ENCODE measurements at places on chromosomes 6 and 20.

DNA sequence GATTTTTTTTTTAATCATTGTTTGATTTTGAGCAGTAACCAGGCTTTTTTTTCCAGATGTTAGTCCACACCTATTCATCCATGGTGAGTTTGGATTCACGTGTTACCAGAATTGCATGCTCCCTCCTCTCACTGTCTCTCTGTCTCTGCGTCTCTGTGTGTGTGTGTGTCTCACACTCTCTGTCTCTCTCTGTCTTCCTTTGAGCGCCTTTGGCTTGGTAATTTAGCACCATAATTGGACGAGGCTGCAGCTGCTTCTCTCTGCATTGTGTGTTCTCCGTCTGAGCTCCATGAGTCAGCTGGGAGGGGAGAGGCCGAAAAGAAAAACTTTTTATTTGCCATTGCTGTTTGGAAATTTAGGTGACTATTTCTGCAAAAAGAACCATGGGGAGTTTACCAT, 3.4 kb downstream of the TFAP2B start:
- DNase-seq = no peak

- no peak for DNase-seq
Measured at GRCh38 chr6:43873806-43874714, 104.0 kb downstream of the VEGFA start.

DNA sequence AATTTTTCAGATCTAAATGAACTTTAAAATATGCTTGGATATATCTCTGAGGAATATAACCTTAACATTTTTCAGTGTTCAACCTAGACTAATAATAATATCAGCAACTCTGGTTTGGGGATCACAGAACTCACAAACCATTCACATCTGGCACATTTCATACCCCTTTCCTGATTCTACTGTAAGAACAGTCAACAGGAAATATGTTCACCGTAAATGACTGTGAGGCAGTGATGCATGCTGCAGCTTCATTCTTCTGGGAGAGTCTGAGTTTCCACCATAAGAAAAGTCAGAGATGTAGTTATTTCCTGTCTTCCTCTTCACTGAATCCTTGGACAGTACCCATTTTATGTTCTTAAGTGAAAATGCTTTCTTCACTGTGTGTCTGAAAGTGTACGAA, 134.2 kb upstream of the IFNGR1 start:
- no peak for DNase-seq

DNA sequence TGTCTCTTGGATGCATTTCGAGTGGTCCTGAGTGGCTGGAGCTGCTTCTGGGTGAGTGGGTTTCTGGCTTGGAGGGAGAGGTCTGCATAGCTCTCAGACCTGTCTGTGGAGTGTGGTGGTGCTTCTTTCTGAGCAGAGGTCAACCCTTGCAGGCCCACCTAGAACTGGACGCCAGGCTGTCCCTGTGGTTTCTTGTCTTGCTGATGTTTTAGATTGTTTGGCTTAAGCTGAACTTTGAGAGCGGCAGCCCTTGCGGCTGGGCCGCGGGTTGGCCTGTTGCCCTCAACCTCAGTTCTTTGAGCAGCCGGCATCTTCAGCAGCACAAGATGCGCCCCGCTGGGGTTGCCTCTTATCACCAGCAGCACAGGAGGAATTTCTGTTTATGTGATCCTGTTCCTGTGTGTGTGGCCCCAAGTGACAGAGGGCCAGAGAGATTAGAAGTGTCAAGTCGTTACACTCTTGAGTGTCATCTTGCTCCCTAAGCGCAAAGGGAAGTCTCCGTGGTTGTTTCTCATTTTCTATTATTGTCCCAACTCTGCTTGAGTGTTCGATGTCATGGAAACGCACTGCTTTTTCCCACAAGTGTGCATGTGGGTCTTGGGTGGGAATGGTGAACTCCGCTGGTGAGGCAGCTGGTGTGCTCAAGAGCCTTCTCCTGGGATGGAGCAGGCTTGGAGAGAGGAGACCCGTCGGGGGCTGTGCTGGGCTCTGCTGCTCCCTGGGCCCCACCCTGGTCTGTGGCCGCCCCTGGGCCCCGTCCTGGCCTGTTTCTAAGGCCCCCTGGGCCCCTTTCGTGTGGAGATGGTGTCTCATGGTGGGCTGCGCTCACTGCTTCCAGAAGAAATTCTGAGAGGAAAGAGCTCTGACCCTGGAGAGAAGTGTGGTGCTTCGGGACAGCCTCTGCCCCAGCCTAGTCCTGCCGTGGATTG, 20.1 kb upstream of the SLC22A1 start:
- no peak for DNase-seq

Measured in fibroblast of skin of left biceps (primary cell).